ENCODE measurements at places on chromosomes 3 and 15.

DNA sequence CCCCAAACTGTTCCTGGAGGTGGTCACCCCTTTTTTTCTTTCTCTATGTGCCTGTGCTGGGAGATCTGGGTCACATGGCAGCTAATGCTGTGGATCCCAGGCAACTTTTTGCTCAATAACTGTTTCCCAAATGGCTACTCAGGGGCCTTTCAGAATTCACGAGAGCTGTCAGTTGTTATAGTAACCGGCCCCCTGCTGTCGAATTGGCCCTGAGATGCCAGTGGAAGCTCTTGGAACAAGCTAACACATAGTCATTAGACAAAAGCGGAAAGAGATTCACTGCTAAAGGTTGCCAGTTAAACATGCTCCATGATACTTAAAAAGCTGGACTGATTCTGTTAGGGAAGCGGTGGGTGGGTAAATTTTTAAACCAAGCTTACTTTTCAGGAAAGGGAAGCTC, 144.1 kb downstream of the FEZF2 start:
- no peak for DNase-seq

GRCh38 chr15:90817117-90818057, 51.0 kb upstream of the FURIN start:
- DNase-seq = no peak

DNA sequence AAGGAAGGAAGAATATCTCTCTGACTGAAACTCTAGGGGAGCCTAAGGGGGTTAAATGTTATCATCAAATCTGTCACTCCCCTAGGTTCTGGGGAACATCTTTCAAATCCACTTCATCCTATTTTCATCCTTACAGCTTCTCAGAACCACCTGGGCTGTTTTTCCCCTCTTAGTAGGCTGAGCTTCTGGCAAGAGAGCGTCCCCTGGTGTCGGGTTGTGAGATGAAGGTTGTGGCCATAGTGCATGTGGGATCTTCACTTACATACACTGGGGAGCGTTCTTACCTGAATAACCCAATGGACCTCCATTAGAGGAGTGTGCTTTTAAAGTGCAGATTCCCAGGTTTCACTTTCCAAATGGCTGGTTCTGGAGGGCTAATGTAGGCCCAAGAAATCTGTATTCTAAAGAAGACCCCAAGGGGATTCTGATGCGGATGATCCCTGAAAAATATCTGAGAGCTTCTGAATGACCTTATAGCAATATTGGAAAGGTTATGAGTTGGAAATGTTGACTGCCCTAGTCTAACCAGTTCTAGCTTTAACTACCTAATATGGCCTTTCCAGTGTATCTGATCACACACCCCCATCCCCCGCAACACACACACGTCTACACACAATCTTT, 663.7 kb downstream of the AGBL1 start:
- DNase-seq = no peak

DNA sequence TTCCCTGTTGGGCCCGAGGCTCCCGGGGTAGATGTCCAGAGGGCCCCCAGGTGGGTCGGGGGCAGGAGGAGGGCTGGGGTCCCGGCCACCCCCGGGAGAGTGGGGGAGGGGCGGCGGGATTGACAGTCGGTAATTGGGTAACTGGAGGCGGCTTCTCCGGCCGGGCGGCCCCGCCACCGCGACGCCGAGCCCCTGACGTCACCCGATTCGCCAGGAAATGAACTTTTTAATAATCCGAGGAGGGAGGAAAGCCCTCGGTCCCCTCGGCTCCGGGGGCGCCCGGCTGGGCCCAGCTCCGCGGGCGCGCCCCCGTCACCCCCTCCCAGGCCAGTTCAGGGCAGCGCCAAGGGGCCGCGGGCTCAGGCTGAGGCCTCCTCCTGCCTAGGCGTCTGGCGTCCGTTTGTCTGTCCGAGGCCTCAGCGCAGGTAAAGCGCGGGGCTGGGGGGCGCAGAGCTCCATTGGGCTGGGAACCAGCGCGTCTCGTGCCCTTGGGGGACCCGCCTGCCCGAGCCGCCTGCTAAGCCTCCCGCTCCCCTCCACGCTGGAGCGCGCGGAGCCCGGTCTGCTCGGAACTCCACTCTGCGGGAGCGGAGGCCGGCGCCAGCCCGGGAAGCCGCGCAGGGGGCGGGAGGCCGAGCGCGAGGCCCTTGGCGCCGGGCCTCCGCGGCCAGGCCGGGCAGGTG, 3.9 kb downstream of the GATA2 start:
- DNase-seq = no peak

GRCh38 chr3:151203051-151203420, at the start of gene GPR171:
GPR171 (minus strand) TSS chr3:151203216; CDS start chr3:151199386, 3,830 bp downstream.
- no peak for DNase-seq

- no peak for DNase-seq
Measured at GRCh38 chr3:95350049-95350448, 1287.2 kb downstream of the NSUN3 start.

- no peak for DNase-seq
Measured at GRCh38 chr3:47113669-47114365, 50.1 kb downstream of the SETD2 start.

DNA sequence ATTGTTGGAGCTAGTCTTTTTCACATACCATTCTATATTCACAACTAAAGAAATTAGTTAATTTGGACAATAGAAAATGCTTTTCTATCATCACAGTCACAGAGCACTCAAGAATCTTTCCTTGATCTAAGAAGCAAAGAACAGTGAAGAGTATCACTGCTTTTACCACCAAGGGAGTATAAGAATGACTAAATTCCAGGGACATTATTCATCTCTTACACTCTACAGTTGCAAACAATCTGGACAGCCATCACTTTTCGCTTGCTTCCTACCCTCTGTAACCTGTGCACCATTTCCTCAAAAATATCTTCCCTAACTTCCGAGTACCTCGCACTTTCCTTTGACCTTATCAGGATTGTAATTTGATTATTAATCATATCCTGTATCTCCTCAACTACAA, 359.5 kb upstream of the TMCO5A start:
- no peak for DNase-seq

- no peak for DNase-seq
Measured at GRCh38 chr3:189158034-189158433, 13.7 kb upstream of the TPRG1 start.

DNA sequence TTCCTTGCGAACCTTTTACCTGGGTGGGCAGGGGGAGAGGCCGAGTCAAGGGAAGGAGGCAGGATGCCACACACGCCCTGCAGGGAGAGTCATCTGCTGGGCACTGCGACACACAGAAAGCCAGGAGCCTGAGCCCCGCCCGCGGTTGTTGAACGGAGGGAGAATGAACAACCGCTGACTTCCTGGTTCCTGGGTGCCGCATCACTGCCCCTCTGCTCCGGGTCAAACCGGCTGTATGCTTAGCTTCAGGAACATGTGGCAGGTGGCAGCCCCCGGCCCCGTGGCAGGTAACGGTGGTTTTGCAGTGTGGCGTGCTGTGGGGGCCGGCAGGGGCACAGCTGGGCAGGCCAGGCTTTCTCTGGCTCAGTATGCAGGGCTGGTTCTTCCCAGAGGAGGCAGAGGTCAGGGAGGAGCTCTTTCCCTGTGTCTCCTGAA, 33.4 kb downstream of the APBA2 start:
- DNase-seq = no peak

GRCh38 chr15:67124911-67125588, 59.6 kb downstream of the SMAD3 start:
- DNase-seq = no peak

GRCh38 chr3:65558826-65559225, 479.9 kb downstream of the MAGI1 start:
- no peak for DNase-seq

GRCh38 chr3:43695443-43695842, 4.7 kb downstream of the ABHD5 start:
- no peak for DNase-seq

- no peak for DNase-seq
Measured at GRCh38 chr3:153680526-153680925, 440.7 kb upstream of the ARHGEF26 start.

GRCh38 chr3:119831941-119832371, 50.1 kb downstream of the NR1I2 start:
- no peak for DNase-seq

- no peak for DNase-seq
Measured at GRCh38 chr3:99634881-99635280, 3.5 kb upstream of the COL8A1 start.

DNA sequence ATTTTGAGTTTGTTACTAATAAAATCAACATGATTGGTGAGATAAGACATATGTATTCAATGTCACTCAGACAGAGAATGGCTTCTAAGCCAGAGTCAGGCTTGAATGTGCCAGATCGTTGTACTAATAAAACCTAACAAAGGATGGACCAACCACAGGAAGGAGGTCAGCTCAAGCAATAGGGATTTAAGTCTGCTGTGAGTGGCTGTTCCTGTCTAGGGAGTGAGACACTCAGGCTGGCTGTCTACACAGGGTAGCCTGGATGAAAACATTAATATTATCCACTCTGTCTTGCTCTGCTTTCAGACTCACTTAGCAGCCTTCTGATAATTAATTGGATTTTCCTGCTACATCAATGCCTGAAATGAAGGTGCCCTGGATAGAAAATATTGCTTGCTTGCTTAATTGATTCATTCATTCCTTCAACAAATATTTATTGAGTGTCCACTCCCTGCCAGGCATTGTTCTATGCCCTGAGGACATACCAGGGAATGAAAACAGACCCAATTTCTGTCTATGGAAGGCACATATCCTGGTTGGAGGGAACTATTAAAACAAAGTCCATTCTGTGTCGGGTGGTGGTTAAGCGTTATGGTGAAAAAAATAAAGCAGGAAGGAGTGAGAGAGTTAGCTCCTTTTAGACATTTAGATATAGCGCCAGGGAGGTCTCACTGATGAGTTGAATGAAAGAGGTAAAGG, 239.4 kb downstream of the CHST2 start:
- no peak for DNase-seq

DNA sequence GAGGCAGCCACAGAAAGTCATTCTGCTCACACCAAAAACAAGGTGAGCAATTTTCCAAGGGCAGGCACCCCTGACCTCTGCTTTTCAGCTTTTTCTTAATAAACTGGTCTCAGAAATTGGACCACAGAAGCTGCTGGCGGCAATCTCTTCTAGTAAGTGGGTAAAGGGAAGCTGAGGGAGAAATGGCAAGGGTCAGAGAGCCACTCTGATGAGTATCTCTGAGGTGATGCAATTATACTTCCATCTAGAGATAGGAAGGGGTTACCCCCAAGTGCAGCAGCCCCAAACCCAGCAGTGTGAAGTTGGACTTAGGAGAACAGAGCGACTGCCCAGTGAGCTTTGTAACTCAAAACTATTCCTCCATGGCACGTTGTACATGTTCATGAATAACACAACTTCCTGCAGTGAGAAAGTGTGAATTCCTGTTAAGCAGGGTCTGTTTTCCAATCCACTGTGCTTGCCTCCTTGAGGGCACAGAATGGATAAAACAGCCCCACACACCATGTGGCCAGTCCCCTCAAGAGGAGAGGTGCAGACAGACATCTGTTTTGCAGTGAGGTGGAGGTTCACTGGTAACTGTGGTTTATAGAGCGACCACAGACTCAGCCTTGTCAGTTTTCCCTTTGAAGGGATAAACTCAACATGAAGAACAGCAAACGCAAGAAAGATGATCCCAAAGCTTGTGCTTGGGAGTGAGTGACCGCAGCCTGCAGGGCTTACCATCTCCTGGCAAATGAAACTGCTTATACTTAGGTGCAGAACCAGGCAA, 683.4 kb upstream of the CFAP20DC start:
- no peak for DNase-seq

- DNase-seq = no peak
Measured at GRCh38 chr15:59694779-59695178, 5.7 kb upstream of the BNIP2 start.

DNA sequence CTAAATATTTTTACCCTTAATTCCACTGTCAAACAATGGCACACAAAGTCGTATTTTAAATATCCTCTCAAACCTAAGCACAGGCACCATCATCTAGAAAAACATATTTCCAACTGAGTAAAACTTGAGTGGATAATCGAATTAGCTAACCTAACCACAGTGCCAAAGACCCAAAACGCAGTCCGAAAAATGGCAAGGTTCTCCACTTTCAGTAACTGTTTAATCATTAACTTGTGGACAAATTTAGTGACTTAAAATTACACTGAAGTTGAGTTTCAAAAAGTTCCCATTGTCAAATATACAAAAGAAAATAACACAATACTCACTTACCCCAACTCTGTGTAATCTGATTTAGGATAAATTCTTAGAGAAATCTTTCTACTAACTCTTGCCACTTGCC, 10.0 kb downstream of the CNBP start:
- DNase-seq = no peak

- no peak for DNase-seq
Measured at GRCh38 chr3:98521897-98522543, 682 bp downstream of the CLDND1 start.

DNA sequence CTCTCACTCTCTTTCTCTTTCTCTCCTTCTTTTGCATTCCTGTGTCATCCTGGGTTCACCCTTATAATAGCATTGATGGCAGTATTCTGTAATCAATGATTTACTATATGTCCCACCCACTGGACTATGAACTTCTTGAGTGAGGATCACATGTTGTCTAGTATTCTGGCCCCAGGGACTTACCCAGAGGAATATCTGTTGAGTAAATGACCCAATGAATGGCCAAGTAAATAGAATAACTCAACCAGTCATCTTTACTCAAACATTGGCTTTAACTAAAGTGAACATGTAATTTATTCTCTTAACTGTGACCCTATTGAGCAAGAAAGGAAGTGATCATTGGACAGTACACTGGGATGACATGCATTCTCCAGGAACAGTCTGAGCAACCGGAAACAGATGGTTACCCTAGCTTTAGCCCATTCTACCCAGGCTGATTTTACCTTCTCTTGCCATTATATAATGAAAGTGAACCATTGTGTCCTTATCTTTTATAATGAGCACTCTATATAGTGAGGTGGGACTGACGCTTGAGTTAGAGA, 94.5 kb upstream of the SOX14 start:
- DNase-seq = no peak

DNA sequence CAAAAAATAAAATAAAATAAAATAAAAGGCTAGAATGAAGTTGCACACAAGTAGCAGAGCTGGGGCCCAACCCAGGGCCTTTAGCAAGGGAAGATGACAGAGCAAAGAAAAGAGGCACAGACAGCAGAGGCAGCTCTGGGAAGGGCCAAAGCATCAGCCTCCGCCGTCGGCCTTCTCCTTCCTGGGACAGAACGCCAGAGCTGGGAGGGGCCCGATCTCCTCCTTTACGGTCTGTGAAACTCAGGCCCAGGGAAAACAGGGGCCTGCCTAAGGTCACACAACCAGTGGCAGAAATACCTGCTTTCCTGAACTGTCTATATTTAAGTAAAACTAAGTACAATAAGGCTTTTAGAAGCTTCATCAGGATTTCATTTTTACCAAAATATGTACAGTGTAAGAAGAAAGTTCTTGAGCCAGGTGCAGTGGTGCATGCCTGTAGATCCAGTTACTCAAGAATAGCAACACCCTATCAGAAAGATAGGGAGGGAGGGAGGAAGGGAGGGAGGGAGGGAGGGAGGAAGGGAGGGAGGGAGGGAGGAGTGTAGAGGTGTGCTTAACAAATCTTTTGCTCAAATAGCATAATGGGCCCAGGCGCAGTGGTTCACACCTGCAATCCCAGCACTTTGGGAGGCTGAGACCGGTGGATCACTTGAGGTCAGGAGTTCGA, 43.0 kb upstream of the MUC4 start:
- no peak for DNase-seq

Data from 8988T (cell line).